Osteoblast (primary cell): ENCODE measurements at places on chromosomes 5 and 9. TPM values are rescaled to one million over a fixed set of nuclear protein-coding genes. Genes with fewer than 3 reads are reported as not detected.

Gene ELAVL2
- total RNA-seq, result under 0.01 and 0.36 TPM in 2 replicates

Gene GHR
- total RNA-seq, result 5.4 and 5.6 TPM in 2 replicates

Gene SLC6A18
- not detected in 2 replicates for total RNA-seq

Gene GALNT12
- 10.1 and 11.8 TPM in 2 replicates for total RNA-seq

Gene QRFP
- not detected in 2 replicates for total RNA-seq

Gene LSM11
- 4.4 and 4.7 TPM in 2 replicates for total RNA-seq

Gene OR13D1
- total RNA-seq, result not detected in 2 replicates

Gene CARD6
- 19.5 and 24.8 TPM in 2 replicates for total RNA-seq

Gene POLR3G
- total RNA-seq, result 1.8 and 3.6 TPM in 2 replicates

Gene PCA3
- total RNA-seq, result under 0.01 and 0.36 TPM in 2 replicates

Gene DMAC1
- total RNA-seq, result 7.6 and 10.0 TPM in 2 replicates

Gene FBXW2
- total RNA-seq, result 36.9 and 41.0 TPM in 2 replicates
